ENCODE measurements at places on chromosomes 2 and 18. TPM values are rescaled to one million over a fixed set of nuclear protein-coding genes. Genes with fewer than 3 reads are reported as not detected.

Gene MYO1B
- total RNA-seq: 18.6 TPM

Gene CDK15
- 0.44 TPM for total RNA-seq

GRCh38 chr2:205047273-205047839, 502.1 kb downstream of the PARD3B start:
- DNase-seq: no peak

Gene ASIC4
- total RNA-seq: 0.32 TPM

Gene ELP2
- 55.7 TPM for total RNA-seq

DNA sequence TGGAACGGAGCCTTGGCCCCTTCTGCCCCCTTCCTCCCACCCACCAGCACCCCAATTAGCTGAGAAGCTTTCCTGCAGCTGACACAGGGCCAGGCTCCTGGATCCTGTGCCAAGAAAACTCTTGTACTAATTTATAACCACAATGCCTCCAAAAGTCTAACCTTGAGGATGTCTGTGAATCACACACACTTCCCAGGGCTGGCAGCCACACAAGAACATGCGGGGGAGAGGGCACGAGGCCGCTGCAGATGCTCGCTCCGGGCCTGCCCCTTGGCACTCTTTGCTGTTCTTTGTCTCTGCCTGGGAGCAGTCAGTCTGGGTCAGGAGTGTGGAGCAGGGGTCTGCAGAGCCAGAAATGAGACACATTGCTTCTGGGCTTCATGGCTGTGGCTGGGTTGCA, 62.7 kb upstream of the KIF5C start:
- DNase-seq: peak; percentile 61

GRCh38 chr2:117512307-117512706, 302.2 kb upstream of the DDX18 start:
- no peak for DNase-seq

GRCh38 chr2:20451341-20451740, 4.5 kb downstream of the RHOB start:
- DNase-seq: no peak

Gene UGT1A3
- not detected for total RNA-seq
